ENCODE measurements at places on chromosomes 12 and 14. TPM values are rescaled to one million over a fixed set of nuclear protein-coding genes. Genes with fewer than 3 reads are reported as not detected.

- no peaks in the 10 kb centered on the region for H3K4me1 ChIP-seq
- no peak for DNase-seq
- no peak overlapping the region for H3K27ac ChIP-seq
- no peaks in the 10 kb centered on the region for H3K27me3 ChIP-seq
These were observed 22.7 kb downstream of the EIF2S3B start for GRCh38 chr12:10528174-10528953.

- no peaks in the 10 kb centered on the region for H3K36me3 ChIP-seq
- no peak for DNase-seq
- H3K27me3 ChIP-seq, result no peaks in the 10 kb centered on the region
- no peak overlapping the region for H3K4me3 ChIP-seq
- no peak overlapping the region for H3K27ac ChIP-seq
- no peaks in the 10 kb centered on the region for H3K4me1 ChIP-seq
These were observed 53.2 kb downstream of the ATG2B start for GRCh38 chr14:96309896-96310330.

GRCh38 chr12:42090899-42091298 is 53.8 kb downstream of the GXYLT1 start:
- no peak overlapping the region for H3K4me3 ChIP-seq
- H3K27me3 ChIP-seq, result no peaks in the 10 kb centered on the region
- no peak for DNase-seq
- H3K27ac ChIP-seq, result no peak overlapping the region
- H3K4me1 ChIP-seq, result no peaks in the 10 kb centered on the region

The KRT6C gene
- total RNA-seq, result not detected

DNA sequence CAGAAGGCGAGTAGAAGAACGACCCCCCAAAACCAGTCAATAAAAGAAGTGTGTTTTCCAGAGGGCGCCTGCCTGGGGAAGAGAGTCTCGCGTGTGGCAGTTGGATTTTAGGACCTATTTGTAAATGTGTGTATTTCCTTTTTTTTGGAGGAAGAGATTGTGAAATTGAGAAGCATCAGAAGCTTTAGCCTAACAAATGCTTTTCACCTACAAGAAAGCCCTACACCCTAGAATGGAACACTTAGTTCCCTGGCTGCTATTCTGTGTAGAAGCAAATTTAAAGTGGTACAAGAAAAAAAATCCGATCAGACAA is 1.3 kb downstream of the RCOR1 start:
- no peak for DNase-seq
- peak overlapping the region; percentile 57 for H3K4me3 ChIP-seq
- no peaks in the 10 kb centered on the region for H3K27me3 ChIP-seq
- H3K36me3 ChIP-seq, result no peaks in the 10 kb centered on the region
- H3K4me1 ChIP-seq, result peaks cover 7% of the 10 kb centered on the region
- H3K27ac ChIP-seq, result peak overlapping the region; percentile 97

DNA sequence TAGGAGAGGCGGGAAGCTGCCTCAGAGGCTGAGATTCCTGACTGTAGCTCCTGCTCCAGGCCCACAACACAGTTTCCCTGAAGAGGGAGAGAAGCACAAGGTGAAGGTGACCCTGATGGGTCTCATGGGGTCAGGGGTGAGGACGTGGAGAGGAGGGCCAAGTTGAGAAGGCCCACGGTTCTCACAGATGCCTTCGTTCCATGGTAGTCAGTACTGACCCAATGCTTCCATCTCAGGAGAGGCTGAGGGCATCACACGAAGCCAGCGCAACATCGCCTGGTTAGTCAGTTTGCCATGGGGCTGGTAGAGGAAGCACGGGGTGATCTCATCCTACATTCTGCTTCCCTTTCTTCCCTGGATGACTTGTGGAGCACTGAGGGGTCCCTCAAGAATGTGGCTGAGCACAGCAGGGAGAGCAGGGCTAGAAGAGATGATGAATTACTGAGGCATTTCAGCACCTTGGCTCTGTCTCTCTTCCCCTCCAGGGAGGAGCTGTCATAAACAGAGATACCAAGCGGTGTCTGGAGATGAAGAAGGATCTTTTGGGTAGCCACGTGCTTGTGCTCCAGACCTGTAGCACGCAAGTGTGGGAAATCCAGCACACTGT is 51.9 kb downstream of the GALNT8 start:
- H3K4me1 ChIP-seq, result no peaks in the 10 kb centered on the region
- DNase-seq, result no peak
- no peak overlapping the region for H3K4me3 ChIP-seq

The TRPV4 gene
- total RNA-seq, result 0.45 TPM

- H3K27me3 ChIP-seq, result no peaks in the 10 kb centered on the region
- no peak for DNase-seq
- no peaks in the 10 kb centered on the region for H3K36me3 ChIP-seq
These were observed 1.1 kb upstream of the SDSL start for GRCh38 chr12:113420996-113421595.

DNA sequence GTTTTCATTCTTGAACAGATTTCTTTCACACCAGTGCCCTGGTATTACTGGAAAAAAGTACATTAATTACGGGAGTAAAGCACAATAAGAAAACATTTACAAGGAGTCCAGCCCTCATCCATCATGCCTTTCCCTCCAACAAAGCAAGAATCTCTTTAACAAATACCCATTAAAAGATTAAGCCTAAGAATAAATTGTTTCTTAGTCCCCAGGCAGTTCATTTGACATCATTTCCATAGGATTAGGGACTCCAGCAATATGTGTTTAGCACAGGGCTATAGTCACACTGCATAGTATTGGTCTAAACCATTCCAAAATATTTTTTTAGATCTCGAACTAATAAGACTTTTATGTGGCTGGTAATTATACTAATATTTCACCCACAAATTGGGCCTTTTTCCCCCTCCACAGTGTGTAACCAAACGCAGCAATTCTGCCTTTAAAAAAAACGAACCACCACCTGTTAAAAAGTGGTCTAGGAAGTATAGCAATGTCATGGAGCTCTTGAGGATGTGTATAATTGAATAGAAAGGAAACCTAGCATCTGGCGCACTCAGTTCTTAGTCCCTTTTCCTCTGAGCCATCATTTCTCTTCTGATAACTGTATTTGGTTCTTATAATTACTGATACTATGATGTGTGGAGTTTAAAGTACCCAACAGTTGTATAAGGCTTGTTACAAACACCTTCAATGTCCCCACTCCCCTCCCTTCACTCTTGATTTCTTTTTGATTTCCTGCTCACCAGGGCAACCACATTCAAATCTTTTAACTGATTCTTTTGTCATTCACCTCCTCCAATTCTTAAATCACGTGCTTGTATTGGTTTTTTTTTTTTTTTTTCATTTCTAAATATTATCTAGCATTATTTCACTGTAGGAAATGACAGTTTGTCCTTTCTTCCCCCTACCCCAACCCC is 138.7 kb downstream of the ETV6 start:
- H3K27me3 ChIP-seq, result no peaks in the 10 kb centered on the region
- H3K4me1 ChIP-seq, result no peaks in the 10 kb centered on the region
- H3K36me3 ChIP-seq, result no peaks in the 10 kb centered on the region
- H3K27ac ChIP-seq, result no peak overlapping the region

The TBX3 gene
- 106 TPM for total RNA-seq

The GMFB gene
- total RNA-seq, result 30.0 TPM

GRCh38 chr12:27345376-27345775 is 12.7 kb downstream of the BMAL2 start:
- no peak overlapping the region for H3K4me3 ChIP-seq
- H3K27me3 ChIP-seq, result no peaks in the 10 kb centered on the region
- H3K36me3 ChIP-seq, result no peaks in the 10 kb centered on the region
- no peak overlapping the region for H3K27ac ChIP-seq
- no peaks in the 10 kb centered on the region for H3K4me1 ChIP-seq

The PLEKHG7 gene
- 0.25 TPM for total RNA-seq

DNA sequence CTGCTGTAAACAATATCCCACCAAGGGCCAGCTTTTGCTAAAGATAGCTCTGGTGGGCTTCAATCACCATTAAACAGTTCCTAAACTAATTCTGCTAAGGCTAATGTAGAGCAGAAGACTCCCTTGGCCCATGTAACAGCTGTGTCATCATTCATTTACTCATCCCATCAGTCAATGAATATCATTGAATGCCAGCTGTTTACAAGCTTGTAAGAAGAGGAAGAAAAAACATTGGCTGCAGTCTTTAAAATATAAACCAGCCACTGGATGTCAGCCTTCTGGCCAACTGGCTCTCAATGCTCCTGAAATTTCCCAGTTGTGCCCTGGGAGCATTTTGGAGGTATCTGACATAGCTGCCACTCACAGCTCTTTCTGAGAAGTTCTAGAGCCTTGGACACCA is 18.0 kb upstream of the MAP3K9 start:
- peaks cover 3% of the 10 kb centered on the region for H3K4me1 ChIP-seq
- H3K4me3 ChIP-seq, result no peak overlapping the region
- H3K27ac ChIP-seq, result no peak overlapping the region
- no peaks in the 10 kb centered on the region for H3K36me3 ChIP-seq
- no peaks in the 10 kb centered on the region for H3K27me3 ChIP-seq

The RNASE3 gene
- not detected for total RNA-seq

GRCh38 chr14:96285667-96286066 is 29.7 kb downstream of the BDKRB1 start:
- DNase-seq, result no peak
- no peaks in the 10 kb centered on the region for H3K36me3 ChIP-seq
- H3K4me3 ChIP-seq, result no peak overlapping the region
- no peaks in the 10 kb centered on the region for H3K4me1 ChIP-seq

- H3K4me1 ChIP-seq, result no peaks in the 10 kb centered on the region
- H3K27ac ChIP-seq, result no peak overlapping the region
- H3K36me3 ChIP-seq, result no peaks in the 10 kb centered on the region
- H3K27me3 ChIP-seq, result no peaks in the 10 kb centered on the region
These were observed 123.9 kb downstream of the TMTC2 start for GRCh38 chr12:82810568-82810967.

- no peaks in the 10 kb centered on the region for H3K4me1 ChIP-seq
- H3K36me3 ChIP-seq, result no peaks in the 10 kb centered on the region
- no peaks in the 10 kb centered on the region for H3K27me3 ChIP-seq
- H3K4me3 ChIP-seq, result no peak overlapping the region
- H3K27ac ChIP-seq, result no peak overlapping the region
- DNase-seq, result no peak
These were observed 408.1 kb upstream of the TMTC1 start for GRCh38 chr12:30191696-30192455.

GRCh38 chr14:24966579-24966964 is 83.4 kb downstream of the STXBP6 start:
- no peaks in the 10 kb centered on the region for H3K36me3 ChIP-seq
- H3K4me3 ChIP-seq, result no peak overlapping the region
- no peaks in the 10 kb centered on the region for H3K27me3 ChIP-seq
- no peak overlapping the region for H3K27ac ChIP-seq

DNA sequence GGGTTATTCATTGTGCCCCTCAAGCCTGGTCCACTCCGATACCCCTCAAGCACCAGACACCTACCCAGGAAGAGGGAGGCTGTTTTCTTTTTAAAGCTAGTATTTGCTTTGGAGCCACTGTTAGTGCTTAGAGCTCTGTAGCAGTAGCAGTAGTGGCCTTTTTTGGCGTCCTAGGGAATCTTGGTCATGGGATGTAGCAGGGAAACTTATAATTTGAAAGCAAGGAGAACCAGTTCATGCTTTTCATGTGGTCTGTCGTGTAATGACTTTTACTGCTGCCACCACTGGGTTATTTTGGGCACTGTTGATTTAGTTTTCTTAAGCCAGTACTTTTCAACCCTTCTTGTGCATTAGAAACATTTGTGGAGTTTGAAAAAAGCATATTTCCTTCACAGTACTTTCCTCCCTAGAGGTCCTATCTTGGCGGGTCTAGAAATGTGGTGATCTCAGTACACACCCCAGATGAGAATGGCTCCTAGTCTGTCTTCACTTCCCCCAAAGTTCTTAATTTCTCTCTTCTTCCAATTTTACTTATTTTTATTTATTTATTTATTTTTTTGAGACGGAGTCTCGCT is 49.7 kb downstream of the MARK3 start:
- no peak overlapping the region for H3K27ac ChIP-seq
- DNase-seq, result no peak
- no peaks in the 10 kb centered on the region for H3K27me3 ChIP-seq

- peak; percentile 30 for DNase-seq
- peak overlapping the region; percentile 22 for H3K4me3 ChIP-seq
- H3K27ac ChIP-seq, result no peak overlapping the region
These were observed 1.4 kb upstream of the KCNK13 start for GRCh38 chr14:90060312-90060964.

All from ovary (tissue), 10 donors.